ENCODE measurements at places on chromosomes 13 and 19. TPM values are rescaled to one million over a fixed set of nuclear protein-coding genes. Genes with fewer than 3 reads are reported as not detected.

FGF14 gene
- 0.75 TPM for total RNA-seq

GALP gene
- total RNA-seq = 0.37 TPM

ZNF226 gene
- 24.4 TPM for total RNA-seq

- H3K4me3 ChIP-seq = peak overlapping the region; percentile 80
- no peak for DNase-seq
- H3K27me3 ChIP-seq = peaks cover 25% of the 10 kb centered on the region
- H3K4me1 ChIP-seq = peaks cover 18% of the 10 kb centered on the region
These were observed 703 bp downstream of the KLF16 start for GRCh38 chr19:1862424-1863327.

- no peak overlapping the region for H3K4me3 ChIP-seq
- H3K27me3 ChIP-seq = no peaks in the 10 kb centered on the region
- H3K36me3 ChIP-seq = peaks cover 21% of the 10 kb centered on the region
- H3K4me1 ChIP-seq = peaks cover 76% of the 10 kb centered on the region
- no peak overlapping the region for H3K27ac ChIP-seq
- no peak for DNase-seq
These were observed 135.3 kb upstream of the MIR17HG start for GRCh38 chr13:91212231-91212630.

All from neural crest cell (in vitro differentiated cells).